GM04504 (cell line): ENCODE measurements at places on chromosomes 12 and 14.

GRCh38 chr12:129885287-129885686, 18.5 kb downstream of the TMEM132D start:
- DNase-seq: no peak

DNA sequence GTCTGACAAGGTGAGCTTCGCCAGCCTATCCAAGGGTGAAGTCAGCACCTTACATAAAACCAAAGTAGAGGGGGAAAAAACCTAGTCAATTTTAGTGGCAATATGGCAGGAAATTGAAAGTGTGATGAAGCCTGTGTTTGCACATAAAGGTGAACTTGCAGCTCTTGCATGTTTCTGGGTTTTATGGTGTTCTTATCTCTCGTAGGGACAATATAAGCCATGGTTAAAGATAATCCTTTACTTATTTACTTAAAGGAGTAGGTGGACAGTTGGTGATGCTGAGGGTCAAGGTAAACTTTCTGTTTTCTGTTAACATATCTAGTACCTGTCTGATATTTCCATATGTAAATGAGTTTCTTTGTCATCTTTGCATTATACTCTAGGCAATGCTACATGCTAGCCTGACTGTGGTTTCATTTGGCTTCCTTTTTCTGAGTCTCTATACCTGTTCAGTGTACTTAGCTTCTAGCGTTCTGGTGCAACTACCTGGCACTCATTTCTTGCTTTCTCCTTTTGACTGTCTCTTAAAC, 32.8 kb downstream of the CCDC91 start:
- DNase-seq: no peak

- DNase-seq: no peak
Measured at GRCh38 chr14:50656776-50657175, 11.3 kb downstream of the SAV1 start.

DNA sequence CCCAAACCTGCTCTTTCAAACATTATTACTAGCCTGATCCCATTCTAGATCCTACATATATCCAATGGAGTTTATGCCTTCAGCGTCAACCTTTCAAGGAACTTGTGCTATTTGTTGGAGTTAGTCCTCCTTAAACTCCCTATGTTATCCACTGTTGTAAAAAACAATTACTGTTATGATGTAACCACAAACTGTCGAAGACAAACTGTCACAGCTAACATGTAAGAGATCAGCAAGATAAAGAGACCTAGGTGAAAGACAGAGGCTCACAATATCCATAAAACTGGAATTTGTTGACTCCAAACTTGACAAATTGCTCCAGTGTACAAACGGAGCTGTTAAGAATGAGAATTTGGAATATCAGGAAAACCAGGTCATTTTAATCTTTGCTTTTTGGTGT, 70.7 kb downstream of the CDK17 start:
- no peak for DNase-seq

DNA sequence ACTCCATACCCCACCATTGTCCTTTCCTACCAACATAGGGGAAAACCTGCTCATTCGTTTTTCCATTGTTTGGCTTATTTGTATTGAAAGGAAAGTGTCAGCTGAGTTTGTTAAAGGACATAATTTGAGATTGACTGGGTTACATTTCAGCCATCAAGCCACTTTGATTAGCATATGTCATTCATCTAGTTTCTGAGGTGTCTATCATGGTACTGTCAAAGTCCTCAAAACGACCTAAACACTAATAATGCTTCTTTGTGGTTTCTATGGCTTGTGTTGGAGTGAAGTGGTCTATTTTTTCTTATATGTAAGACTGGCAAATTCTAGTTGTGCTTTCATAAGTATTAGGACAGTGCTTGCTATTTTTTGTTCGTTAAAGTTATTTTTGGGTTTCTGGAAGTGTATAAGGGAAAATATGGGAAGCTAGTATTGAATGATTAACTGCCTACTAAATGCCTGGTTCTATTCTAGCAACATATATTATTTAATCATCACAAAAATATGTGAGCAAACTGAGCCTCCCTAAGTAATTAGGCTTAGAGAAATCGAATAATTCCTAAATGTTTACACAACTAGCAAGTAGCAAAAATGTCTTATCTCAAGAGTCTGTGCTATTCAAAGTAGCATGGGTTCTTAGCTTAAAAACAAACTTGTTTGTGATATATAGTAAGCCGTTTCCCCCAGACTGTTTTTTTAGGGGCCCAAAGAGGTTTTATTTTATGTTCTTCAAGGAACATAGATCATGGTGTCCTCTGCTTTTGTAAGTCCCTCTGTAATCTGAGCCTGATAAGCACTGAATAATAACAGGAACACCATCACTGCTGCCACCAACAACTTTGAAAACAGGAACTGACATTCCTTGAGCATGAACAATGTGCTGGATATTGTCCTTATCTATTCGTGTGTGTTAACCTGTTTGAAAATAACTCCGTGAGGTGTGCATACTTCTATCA, 67.1 kb downstream of the DERA start:
- no peak for DNase-seq

GRCh38 chr14:27056586-27056985, 458.8 kb upstream of the NOVA1 start:
- DNase-seq: no peak

- no peak for DNase-seq
Measured at GRCh38 chr12:73902260-73902659, 635.4 kb upstream of the ATXN7L3B start.

DNA sequence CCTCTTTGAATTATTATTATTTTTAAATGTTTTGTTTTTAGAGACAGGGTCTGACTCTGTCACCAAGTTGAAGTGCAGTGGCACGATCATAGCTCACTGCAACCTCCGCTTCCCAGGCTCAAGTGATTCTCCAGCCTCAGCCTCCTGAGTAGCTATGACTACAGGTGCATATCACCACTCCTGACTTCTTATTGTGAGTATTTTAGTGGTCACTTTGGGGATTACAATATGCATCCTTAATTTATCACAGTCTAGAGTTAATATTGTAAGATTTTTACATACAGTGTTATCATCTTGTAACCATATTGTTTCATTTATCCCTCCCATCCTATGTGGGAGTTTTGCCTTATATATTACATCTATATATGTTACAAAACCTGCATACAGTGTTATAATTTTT, 13.4 kb downstream of the FGF23 start:
- DNase-seq: no peak

GRCh38 chr12:10207136-10207535, 5.5 kb upstream of the GABARAPL1 start:
- DNase-seq: no peak

GRCh38 chr14:49766839-49767238, 1.1 kb upstream of the KLHDC2 start:
- no peak for DNase-seq

DNA sequence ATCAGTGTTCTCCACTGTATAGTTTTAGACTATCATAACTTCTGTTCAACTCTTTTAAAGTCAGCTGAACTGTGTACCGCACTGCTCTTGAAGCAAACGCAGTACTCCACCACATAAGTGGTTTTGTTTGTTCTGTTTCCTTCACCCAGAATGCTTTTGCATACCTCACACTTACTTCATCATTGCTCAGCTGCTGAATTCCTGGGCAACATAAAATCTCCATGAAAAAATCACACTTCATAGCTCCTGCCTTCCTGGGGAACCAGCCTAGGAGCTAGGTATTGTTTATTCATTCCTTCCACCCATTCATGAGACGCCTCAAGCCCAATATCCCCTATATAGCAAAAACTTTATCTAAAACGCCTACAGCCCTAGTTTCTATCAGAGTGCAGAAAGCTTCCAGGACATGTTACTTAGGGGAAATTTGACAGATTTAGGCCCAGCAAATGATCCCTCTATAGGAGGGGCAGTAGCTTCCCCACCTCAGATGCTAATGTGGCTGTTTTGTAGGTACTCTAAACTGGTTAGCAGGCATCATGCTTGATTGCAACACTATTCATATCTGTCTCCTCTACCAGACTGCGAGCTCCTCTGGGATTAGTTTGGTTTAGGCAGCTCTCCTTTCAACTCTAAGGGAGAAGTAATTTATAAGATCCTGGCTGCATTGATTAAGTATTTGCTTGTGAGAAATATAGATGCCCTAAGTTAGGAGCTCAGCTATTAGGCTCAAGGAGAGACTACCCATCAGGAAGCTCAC, 44.5 kb downstream of the LRRC9 start:
- no peak for DNase-seq

DNA sequence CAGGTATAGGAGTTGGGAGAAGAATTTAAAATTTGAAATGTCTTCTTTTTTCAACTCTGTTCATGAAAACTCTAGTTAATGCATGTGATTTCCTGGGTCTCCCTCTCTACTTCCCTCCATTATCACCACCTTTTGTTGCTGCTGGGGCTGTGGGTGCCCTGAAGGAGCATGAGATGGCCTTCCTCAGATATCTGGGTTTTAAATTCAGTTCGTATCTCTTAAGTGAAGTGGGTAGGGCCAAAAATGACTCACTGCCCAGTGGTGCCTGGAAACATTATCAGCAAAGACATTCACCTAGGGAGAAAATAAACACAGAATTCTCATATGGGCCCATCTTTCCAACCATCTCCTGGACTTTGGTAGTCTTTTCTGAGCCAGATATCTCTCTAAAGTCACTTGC, 234.9 kb upstream of the PLEKHG7 start:
- DNase-seq: no peak

DNA sequence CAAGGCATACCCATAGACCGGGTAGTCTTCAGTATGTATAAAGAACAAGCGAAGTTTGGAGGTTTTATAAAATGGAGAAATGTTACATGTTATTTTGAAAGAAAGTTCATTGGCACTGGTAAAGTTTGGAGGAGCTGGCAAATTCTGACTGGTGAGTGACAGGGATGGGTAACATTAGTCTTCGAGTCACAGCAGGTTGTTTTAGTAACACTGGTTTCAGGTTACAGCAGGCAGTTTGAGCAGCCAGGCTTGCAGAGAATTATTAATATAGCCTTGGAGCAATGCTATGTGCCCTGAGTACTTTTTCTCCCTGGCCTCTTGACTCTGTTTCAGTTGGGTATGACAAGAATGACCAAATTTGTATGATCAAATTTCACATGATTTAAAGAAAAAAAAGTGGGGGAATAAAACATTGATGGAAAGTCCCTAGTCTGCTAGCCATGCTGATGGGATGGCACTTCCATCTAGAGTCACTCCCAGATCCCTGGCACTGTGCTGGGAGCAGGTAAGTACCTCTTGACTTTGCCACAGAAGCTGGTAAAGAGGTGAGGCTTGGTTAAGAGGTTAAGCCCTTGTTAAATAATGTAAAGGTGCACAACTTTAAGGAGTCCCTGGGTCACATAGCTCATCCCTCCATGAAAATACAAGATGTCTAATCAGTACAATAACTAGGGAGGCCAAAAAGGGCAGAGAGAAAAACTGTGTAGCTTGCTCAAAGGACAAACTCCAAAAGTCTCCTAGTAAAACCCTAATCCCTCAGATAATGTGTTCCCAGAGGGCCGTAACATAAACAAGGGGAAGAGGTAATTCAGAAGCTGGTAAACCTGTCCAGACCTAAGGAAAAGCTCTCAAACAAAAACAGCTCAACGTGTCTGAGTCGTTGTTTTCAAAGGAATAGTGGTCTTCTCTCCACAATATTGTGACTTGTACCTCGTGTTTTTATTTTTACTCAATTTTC, 12.7 kb upstream of the SVOP start:
- no peak for DNase-seq

- no peak for DNase-seq
Measured at GRCh38 chr14:51593397-51593796, 58.3 kb upstream of the FRMD6 start.

DNA sequence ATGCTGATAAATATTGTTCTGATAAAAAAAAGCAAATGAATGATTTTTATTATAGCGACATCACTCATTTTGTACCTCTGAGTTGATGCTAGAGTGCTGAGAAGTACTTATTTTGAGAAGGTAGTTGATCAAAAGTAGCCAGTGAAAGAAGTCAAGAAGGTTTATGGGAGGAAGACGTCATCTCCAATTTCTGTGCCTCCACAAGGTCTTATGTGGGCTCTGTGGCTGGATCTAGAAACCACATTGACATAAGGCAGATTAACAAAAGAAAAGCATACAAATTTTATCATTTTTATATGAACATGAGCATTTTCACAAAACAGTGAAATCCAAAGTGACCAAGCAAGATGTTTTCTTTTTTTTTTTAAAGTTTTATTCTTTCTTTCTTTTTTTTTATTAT, 289.5 kb upstream of the FAR2 start:
- DNase-seq: no peak

DNA sequence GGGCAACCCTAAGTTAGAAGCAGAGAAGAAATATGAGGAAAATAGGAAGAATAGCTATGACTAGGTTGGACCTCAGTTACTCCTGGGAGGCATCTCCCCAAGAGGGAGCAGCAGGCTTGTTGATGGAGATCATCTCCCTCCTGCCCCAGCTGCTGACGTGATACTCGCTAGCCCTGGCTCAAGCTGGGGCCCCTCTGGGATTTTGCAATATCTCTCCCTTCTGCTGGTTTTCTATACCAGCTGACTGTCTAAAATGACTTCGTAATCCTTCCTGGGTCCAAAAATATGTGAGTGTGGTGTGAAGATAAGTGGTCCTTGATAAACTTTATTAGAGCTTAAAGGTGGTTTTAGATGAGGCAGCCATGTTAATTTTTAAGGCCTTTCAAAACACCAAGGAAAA, 4.5 kb upstream of the HECTD4 start:
- no peak for DNase-seq

GRCh38 chr12:99658671-99659349, 11.3 kb downstream of the GARIN6 start:
- peak; percentile 4 for DNase-seq

DNA sequence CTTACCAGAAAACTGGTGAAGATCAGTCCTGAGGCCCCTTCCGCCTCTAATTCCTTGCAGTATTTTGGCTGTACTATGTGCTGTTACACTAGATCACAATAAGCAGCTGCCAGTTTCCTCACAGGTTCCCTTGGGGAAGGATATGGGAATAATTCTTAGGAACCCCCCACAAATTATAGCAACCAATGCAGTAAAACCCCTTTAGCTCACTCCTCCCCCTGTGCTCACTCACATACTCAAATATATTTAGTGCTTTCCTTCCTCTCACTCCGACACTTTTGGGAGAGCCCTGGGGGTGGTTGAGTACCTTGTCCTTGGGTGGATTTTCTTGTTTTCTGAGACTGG, 162.7 kb downstream of the ETV6 start:
- DNase-seq: no peak

DNA sequence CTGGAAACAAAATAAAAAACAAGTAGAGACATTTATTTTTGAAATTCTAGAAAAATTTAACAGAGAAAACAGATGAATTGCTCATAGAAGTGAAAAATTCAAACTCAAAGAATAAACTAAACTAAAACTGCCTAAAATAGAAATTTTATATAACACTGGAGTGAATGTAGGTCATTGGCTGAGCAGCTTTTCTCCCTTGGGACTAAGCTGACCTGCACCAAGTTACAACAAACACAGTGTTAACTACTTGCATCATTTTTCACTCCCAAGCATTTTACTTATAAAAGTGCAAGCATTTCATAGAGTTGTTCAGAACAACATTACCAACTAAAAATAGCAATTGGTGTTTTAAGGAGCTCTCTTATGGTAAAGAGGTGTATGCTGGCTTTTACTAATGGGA, 298.1 kb downstream of the MED13L start:
- DNase-seq: no peak

DNA sequence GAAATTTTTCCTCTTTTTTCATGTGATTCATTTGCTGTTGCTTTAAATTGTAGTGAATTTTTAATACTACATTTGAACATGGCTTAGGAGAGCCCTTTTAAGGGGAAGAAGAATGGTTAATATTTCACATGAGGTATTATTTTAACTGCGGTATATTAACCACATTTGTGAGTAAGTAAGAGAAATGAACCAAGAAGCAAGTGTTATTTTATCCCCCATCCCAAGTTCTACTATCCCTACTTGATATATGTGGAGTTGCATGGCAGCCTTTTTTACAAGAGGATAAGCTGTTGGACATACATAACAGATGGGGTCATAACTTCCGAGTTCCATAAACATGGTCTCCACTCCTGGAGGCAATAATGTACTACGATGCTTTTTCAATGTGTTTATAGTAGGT, 623.3 kb downstream of the LRFN5 start:
- DNase-seq: no peak
